ENCODE measurements at places on chromosomes 1 and 21.
A peak's percentile ranks its signal among the peaks of the same experiment; 100 is the strongest.

GRCh38 chr1:183604038-183604808, 14.0 kb upstream of the NCF2 start:
- DNase-seq: peak; percentile 81

- DNase-seq: peak; percentile 54
Measured at GRCh38 chr1:10210841-10211804, 753 bp downstream of the KIF1B start.

- DNase-seq: peak; percentile 24
Measured at GRCh38 chr1:188660572-188660971, 1817.1 kb downstream of the BRINP3 start.

- no peak for DNase-seq
Measured at GRCh38 chr1:10161541-10162290, 48.7 kb upstream of the KIF1B start.

DNA sequence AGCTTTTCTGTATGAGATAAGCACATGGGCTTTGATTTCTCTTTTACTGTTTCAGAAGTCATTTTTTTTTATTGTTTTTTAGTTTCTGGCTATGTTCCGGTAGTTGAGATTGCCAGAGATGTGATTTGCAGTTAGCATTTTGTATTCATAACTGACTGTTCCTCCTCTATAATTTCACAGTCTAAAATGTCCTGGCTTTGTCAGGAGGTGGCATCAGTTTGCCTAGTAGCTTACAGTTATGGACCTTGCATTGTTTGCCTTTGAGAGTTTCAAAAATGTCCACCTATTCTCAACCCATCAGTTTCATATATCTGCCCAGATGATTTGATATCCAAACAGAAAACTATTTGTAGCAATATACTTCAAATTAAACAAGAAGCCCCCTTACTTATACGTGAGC, 39.5 kb upstream of the ST6GALNAC3 start:
- DNase-seq: no peak

GRCh38 chr1:228837817-228838716, 102.8 kb downstream of the RHOU start:
- DNase-seq: peak; percentile 24

All from fibroblast of skin of left quadriceps (primary cell).